HFFc6 (cell line): ENCODE measurements at places on chromosomes 16 and 17. TPM values are rescaled to one million over a fixed set of nuclear protein-coding genes. Genes with fewer than 3 reads are reported as not detected.

DNA sequence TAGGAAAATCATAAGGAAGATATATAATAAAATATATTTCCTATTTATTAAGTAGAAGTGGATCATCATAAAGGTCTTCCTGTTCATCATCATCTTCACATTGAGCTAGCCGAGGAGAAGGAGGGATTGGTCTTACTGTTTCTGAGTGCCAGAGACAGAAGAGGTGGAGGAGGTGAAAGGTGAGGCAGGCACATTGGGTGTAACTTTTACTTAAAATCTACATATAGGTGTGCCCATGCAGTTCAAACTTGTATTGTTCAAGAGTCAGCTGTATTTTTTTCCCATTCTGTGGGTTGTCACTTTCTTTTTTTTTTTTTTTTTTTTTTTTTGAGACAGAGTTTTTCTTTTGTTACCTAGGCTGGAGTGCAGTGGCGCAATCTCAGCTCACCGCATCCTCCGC is 34.9 kb downstream of the NSRP1 start:
- DNase-seq = no peak

DNA sequence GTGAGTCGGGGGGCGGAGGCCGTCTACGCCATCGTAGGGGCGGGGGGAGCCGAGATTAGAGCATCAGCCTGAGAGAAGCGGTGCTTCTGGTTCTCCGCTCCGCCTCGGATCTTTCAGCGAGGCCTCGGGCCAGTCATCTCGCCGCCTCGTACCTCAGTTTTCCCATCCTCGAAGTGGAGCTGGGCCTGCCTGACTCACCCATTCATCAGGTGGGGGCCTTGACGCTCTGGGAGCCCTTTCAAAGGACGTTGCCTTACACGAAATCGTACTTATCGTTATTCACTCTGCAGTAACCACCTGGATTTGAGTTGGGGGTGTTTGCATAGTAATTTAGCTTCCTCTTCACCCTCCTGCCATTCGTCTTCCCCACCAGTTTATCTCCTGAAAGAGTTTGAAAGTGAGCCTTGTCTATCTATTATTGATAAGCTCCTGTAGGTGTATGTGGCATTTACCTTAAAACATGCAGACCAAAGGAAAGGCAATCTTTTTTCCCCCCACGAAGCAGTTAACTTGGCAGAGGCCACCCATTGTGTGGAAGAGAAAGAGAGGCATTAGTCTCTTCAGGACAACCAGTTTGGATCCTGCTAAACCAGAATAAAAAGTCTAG is 674 bp downstream of the TAF15 start:
- DNase-seq = no peak

- DNase-seq = no peak
These were observed 10.9 kb downstream of the ADGRG1 start for GRCh38 chr16:57639172-57639887.

DNA sequence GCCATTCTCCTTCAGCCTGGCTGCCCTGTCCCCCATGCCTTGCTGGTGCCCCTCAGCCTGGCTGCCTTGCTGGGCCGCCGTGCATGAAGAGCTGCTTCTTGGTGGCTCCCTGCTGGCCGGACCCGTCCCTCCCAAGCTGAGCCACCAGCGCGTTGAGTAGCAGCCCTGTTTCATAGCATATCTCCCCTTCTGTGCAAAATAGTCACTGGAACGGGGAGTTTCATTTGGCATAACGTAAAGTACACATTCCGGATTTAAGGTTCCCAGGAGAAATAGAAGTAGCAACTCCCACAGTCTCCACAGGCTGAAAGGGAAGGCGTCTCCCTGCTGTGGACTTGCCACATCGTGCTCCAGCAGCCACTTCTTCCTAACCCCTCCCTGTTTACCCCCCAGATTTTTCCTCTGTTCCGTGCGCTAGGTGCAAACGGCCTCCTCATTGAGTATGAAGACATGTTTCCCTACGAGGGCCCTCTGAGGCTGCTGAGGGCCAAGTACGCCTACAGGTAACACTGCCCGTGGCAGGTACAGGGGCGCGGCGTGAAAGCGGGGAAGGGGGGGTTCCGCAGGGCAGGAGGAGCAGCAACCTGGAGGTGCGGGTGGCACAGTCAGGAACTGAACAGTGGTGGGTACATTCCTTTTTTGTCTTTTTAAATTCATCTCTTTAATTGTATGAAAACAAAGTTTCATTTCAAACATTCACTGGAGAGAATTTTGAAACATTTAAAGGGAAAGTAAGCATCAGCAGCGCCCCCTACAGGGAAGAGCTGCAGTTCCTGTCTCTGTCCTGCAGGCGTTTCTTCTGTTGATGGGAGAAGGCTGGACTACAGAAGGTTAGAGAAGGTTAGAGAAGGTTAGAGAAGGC is 5.8 kb upstream of the OGFOD3 start:
- peak; percentile 38 for DNase-seq

- no peak for DNase-seq
These were observed 6.6 kb downstream of the ANKFN1 start for GRCh38 chr17:56159826-56160380.

- peak; percentile 61 for DNase-seq
These were observed at the start of gene FAAP100 for GRCh38 chr17:81552244-81553017. Gene FAAP100 (minus strand): TSS chr17:81552353. CDS start chr17:81552330, 23 bp downstream.

GRCh38 chr16:6484935-6485334 is 847.7 kb upstream of the RBFOX1 start:
- DNase-seq = no peak

DNA sequence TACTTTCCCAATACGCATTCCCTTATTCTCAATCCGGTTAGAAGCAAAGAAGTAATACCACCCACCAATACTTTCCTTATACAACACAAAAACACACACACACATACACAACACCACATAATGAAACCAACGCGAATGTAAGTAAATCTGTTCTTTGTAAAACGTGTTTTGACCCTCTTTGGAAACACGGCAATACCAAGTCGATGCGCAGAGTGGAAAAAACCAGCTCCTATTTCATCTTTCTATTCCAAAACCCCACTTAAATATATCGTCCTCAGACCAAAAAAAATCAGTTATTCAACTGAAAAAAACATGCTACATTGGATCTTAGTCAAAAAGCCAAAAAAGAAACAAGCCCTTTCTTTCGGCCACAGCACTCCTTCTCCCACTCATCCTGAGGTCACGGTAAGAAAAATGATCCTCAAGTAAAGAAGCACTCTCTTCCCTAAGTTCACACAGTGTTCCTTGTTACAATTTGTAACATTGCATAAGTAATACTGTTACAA is 31.0 kb upstream of the ARL4D start:
- DNase-seq = no peak

- DNase-seq = peak; percentile 26
These were observed 12.0 kb downstream of the CORO7 start for GRCh38 chr16:4404247-4404966.

DNA sequence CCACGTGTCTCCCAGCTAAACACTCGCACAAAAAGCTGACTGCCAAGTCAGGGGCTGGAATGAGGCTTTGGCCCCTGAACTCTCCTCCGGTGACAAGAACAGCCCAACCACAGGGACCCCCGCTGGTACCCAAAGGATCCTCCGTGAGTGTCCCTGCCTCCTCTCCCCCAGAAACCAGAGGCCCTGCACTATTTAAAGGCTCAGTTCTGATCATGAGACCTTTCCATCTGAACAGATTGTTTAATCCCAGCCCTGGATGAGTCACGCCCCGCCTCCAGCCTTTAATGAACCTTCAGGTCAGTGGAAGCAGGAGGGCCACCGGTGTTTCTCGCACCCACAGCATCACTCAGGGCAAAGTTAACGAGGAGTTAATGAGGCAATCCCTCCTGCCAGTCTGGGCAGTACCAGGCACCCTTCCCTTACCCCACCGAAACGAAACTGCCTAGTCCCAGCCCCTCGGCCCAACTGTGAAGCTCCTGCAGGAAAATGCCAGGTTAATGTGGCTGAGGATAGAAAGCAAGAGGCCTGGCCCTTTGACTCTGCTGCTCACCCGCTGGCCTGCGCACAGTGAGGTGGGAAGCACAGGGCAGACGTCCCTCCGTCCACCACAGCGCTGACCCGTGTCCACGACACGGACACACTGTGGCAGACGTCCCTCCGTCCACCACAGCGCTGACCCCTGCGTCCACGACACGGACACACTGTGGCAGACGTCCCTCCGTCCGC is 32.4 kb downstream of the TIMM22 start:
- DNase-seq = peak; percentile 52

- no peak for DNase-seq
These were observed at the start of gene UNC13D for GRCh38 chr17:75843577-75844529. Gene UNC13D (minus strand): TSS chr17:75844404. CDS start chr17:75844337, 67 bp downstream.

The NDRG4 gene
- 0.64 to 3.8 TPM (median 1.2 TPM) in 3 replicates for total RNA-seq

The ABI3 gene
- 0.11 to 0.15 TPM in 2 of 3 replicates, not detected in the other for total RNA-seq

The GP1BA gene
- total RNA-seq = not detected in 2 replicates

The JUP gene
- total RNA-seq = 1.5 to 7.8 TPM (median 7.5 TPM) in 3 replicates

The ABCA9 gene
- not detected in 3 replicates for total RNA-seq

The CTCF gene
- 21.3 to 28.3 TPM (median 26.3 TPM) in 3 replicates for total RNA-seq
